NCI-H2081 treated with DMSO at 0.1 percent for 48 hours (cell line): ENCODE measurements at places on chromosomes 7 and 10.

DNA sequence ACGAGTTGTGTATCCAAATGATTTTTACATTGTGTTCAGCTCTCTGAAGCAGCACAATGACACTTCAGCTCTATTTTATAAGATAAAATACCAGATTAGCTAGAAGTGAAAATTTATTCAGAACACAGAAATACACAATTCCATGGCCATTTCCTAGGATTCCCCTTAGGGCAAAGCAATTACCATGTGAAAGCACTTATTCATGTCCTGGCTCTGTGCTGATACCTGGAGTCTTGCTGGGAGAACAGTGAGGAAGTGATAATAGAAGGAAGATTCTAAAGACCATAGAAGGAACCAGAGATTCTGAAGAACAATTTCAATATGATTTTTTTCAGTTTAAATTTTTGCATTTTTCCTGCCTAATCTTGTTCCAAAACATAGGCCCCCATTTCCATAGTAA, 657.4 kb upstream of the ZWINT start:
- DNase-seq = no peak

- no peak for DNase-seq
These were observed 804 bp downstream of the TMEM106B start for GRCh38 chr7:12211711-12212485.

DNA sequence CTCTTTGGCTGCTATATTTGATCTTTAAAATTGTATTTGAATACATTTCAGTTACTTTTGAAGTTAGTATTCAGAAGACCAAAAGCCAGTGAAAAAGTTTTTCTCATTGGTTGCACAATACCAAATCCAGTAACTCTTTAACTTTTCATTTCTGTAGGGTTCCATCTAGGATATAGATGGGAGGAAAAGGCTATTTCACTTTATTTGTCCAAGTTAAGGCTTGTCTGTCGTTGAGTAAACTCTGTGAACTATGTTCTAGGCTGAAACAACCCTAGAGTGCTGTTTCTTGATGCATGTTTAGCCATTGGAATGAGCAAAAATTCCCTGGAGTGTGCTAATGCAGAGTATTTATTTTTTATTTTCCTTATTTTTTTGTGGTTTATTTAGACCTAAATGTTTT, 834.7 kb upstream of the KCND2 start:
- DNase-seq = no peak

DNA sequence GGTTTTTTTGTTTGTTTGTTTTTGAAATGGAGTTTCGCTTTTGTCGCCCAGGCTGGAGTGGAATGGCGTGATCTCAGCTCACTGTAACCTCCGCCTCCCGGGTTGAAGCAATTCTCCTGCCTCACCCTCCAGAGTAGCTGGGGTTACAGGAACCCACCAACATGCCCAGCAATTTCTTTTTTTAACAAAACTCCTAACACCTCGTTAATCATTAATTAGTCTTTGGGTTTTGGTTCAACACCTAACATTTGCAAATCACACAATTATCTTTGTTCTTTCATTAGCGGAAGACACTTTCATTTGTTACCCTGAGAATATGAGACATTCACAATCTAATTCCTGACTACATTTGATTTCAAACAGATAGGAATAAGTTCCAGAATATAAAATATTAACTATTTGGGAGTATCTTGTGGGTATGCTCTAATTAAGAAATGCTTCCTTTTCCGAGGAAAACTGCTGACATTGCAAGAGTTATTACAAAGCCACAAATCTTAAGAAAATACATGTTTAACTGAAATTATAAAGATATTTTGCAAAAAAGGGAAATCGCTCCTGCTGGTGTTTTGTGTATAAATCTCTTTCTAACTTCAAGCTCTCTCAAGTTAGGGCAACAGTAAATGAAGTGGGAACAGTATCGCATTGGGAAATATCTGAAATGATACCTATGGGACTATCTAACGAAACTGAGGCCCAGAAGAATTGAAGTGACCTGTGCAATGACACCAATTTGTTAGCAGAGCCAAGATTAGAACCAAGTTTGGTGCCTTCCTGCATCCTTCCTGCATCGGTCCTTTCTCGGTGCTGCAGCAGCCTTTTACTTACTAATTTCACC, 1.2 kb upstream of the LSM8 start:
- DNase-seq = no peak

DNA sequence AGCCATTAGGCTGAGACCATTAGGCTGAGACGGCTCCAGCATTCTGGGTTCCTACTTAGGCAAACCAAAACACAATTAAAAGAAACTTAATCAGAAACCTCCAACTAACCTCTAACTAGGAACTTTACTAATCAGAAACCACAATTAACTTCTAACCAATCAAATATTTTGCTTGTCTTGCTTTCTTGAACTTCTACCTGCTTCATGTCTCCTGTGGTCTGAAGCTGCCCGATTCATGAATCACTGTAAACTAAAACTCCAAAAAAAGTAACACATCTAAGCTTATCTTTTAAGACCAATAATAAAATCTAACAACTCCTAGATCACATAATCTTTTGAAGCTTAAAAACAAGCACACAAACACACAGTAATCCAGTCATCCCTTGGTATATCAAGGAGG, 76.1 kb downstream of the PDSS1 start:
- DNase-seq = no peak

DNA sequence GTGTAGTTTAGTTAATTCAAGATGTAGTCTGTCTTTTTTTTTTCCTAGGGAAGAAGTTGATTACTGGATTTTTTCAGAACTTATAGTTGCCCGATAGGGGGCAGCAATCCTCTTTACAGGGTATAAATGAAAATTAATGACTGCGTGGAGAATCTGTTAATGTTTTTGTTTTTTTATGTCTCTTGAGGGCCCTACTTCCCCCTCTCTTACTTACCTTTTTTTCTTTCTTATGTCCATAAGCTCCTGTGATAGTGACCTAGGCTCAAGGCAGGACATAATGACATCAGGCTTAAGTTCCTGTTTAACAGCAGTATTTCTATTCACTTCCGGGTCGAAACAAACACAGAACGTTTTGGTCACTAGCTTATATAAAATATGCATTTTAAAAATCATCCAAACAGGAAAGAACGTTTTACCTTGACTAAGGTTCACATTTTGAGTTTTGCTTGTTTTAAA, 18.8 kb downstream of the CDC123 start:
- no peak for DNase-seq

DNA sequence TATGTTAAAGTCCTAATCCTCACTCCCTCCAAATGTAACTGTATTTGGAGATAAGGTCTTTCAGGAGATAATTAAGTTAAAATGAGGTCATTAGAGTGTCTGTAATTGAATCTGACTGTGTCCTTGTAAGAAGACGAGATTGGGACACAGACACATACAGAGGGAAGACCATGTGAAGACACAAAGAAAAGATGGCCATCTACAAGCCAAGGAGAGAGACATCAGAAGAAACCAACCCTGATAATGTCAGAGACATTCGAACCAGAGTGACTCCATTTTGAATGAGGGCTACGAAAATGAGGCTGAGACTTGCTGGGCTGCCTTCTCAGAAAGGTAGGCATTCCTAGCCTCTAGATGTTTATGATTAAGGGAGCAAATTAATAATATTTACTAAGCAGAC, 542 bp upstream of the SAMD9L start:
- DNase-seq = no peak

DNA sequence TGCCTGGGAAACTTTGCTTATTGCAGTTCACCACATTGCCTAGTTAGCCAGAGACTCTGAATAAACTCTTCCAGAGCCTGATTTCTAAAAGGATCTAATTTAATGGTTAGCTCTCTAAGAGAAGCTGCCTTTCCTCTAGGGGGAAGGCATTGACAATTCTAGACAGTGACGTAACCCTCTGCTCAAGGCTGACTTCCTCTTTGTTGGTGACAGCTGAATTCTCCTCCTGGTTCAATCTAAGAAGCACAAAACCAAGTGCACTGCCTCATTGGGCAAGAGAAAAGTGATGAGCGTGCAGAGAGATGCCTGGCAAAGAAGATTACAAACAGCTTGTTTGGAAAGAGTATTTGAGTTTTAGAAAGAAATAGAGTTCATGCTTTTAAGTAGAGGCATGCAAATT, 102.7 kb downstream of the MACC1 start:
- DNase-seq = no peak

- no peak for DNase-seq
These were observed 25.9 kb downstream of the CTBP2 start for GRCh38 chr10:125134483-125134848.

DNA sequence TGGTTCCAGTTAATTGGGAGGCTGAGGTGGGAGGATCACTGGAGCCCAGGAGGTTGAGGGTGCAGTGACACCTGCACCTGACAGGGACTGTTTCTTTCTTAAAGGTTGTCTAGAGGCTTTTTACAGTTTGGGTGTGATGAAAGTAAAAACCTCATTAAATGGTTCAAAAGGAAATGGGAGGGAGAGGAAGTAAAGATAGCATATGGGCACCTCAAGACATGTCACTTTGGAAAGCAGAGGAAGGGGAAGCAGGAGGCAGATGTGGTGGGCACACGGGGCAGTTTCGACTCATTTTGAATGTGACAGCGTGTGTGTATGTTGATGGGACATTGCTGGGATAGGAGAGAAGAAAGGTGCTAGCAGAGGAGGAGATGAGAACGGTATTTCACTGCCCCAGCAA, 203.1 kb downstream of the MLLT10 start:
- no peak for DNase-seq

GRCh38 chr10:52172581-52172980, 141.5 kb upstream of the DKK1 start:
- no peak for DNase-seq

DNA sequence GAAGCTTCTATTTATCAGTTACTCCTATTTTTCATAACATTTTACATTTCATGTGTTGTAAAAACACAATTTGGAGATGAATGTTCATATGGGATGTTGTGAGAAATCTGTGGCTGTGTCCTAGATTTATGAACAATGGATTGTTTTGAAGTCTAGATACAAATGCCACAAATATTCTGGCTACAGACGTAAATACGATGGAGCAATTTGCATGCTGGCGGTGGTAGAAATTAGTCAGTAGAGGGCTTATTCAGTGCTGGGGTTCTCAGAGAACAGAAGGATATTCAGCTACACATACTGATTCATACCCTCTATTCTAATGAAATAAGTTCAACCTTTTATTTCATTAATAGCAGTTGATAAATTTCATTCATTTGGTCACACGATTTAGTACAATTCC, 48.8 kb downstream of the PLPP4 start:
- no peak for DNase-seq

GRCh38 chr7:8514781-8515519, 81.5 kb downstream of the NXPH1 start:
- DNase-seq = no peak

DNA sequence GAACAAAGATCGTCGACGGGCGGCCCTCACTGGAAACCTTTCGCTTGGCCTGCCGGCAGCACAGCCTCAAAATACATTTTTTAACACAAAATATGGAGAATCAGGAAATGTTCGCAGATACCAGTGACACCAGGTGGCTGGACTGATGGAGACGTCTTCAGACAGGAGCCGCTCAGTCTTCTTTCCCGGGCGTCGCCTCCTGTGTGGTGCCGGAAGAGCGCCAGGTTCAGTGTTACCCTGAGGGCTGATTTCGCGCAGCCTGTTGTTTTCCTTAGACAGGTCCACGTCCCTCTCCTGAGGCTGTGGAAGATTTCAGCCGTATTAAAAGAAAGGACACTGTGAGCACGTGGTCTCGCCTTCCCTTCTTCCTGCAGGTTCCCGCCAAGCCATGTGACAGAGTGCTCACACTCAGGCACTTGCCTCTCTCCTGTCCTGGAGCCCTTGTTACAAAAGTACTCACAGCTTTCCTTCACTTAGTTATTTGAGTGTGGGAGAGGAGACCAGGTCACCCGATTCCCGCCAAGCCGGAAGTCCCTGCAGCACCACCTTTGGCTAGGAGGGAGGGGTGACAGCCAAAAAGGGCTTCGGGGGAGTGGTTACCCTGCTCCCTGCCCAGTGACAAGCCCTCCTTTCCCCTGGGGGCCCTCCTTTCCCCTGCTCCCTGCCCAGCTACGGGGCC, 21.7 kb upstream of the PWWP2B start:
- DNase-seq = no peak

GRCh38 chr10:47159361-47160260, 140.4 kb upstream of the GDF10 start:
- DNase-seq = no peak

GRCh38 chr10:49091450-49092210, 23.7 kb downstream of the VSTM4 start:
- DNase-seq = no peak

GRCh38 chr7:115654384-115655214, 376.0 kb downstream of the TFEC start:
- DNase-seq = no peak

GRCh38 chr7:75966190-75966961, 28.0 kb downstream of the TMEM120A start:
- no peak for DNase-seq

DNA sequence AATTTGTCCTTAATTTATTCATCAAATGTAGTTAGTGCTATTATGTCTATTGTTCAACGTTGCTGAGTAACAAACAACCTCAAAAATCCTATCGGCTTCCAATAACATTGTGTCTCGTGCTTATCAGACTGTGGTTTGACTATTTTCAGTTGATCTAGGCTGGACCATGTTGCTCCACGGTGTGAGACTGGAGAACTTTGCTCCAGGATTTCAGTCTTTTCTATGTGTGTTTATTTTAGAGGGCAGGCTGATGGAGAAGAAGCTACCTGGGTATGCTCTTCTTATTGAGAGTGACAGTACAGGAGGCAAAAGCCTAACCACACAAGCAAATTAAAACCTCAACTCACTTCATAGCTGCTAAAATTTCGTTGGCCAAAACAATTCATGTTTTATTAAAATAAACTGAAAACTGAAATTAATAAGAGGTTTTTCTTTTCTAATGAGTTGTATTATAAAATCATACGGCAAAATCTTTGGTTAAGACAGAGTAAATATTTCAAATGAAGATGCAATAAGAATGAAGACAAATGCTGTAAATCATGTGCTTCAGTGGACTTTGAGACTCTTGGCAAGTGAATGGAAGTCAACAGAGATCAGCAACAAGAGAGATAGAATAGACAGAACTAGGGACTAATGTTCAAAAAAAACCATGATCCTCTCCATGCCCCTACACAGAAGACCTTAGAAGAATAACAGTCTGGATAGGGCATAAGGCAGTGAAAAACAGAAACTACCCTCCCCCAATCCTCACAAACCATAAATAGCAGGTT, 418.0 kb upstream of the ETV1 start:
- DNase-seq = no peak

- DNase-seq = no peak
These were observed 920 bp downstream of the PRLHR start for GRCh38 chr10:118594392-118595063.

GRCh38 chr7:55052741-55053427, 34.1 kb downstream of the EGFR start:
- DNase-seq = no peak

- DNase-seq = no peak
These were observed 91.4 kb downstream of the IPMK start for GRCh38 chr10:58175990-58176900.
